ENCODE measurements at places on chromosomes 2 and 18.
A peak's percentile ranks its signal among the peaks of the same experiment; 100 is the strongest.

DNA sequence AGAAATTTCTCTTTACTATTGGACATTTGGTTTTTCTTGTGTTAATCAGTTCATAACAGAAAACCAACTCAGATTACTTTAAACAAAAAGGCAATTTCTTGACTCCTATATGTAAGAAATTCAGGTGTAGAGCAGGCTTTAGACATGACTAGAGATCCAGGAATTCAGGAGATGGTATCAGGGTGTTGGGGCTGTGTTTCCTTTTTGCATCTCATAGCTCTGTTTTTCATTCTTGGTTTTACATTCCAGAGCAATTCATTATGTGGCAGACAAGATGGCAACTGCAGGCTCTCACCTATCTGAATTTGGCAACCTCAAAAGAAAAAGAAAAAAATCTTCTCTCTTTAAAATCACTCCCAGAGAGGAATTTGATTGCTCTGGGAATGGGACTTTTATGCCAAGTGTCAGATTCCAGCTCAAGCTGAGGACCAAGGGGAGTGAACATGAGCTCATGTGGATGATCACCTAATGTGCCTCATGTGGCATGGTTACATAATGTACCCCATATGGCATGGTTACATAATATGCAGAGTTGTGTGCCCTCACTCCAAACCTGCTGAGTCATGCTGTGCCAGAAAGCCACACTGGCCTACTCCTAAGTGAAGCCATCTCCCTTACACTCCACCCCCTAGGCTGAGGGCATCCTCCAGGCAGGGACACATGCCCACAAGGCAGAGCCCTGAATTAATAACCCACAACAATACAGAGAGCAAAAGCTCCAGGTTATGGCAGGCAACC is 282.7 kb downstream of the MBD2 start:
- H3K4me3 ChIP-seq: no peak overlapping the region
- DNase-seq: no peak
- no peaks in the 10 kb centered on the region for H3K27me3 ChIP-seq
- H3K36me3 ChIP-seq: no peaks in the 10 kb centered on the region
- H3K27ac ChIP-seq: no peak overlapping the region
- no peaks in the 10 kb centered on the region for H3K4me1 ChIP-seq

GRCh38 chr2:180555391-180555965 is 424.9 kb upstream of the UBE2E3 start:
- H3K4me1 ChIP-seq: no peaks in the 10 kb centered on the region
- H3K27me3 ChIP-seq: no peaks in the 10 kb centered on the region
- DNase-seq: no peak
- H3K4me3 ChIP-seq: no peak overlapping the region

DNA sequence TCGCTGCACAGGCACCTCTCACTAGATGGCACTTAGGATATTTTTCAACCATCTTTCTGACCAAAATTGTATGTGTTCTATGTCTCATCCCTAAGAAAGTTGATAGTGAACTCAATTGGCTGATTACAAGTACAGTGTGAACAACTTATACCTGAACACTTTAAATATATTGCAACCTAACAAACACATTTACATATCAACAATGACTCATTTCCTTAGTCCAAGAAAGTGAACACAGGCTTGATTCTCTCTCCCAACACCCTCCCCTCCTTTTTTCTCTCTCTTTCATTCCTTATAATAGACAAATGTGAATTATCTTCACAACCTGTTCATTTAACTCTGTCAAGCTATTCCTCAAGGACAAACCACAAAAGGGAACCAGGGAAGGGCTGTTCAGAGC is 192.0 kb downstream of the SLC8A1 start:
- no peak for DNase-seq
- no peaks in the 10 kb centered on the region for H3K27me3 ChIP-seq
- no peak overlapping the region for H3K4me3 ChIP-seq
- no peaks in the 10 kb centered on the region for H3K4me1 ChIP-seq

DNA sequence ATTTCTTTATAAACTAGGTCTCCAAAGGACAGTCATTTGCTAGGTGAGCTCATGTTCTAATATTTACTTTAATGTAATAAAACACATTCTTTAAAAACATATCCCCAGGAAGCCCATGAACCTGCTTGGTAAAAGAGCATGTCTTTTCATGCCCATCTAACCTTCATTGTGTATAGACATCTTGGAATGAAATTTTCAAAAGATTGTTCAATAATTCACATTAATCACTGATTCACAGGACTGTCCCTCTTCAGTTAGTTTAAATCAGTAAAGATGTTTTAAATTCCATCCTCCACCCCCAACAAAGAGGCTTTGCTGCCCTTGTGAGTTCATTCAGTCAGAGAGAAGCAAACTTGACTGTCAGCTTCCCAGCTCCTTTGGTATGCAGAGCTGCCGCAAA is 633.4 kb upstream of the CELF4 start:
- no peaks in the 10 kb centered on the region for H3K36me3 ChIP-seq
- peak; percentile 38 for DNase-seq
- H3K27ac ChIP-seq: no peak overlapping the region
- H3K4me3 ChIP-seq: no peak overlapping the region
- no peaks in the 10 kb centered on the region for H3K27me3 ChIP-seq

Measured in endodermal cell (in vitro differentiated cells).